ENCODE measurements at places on chromosomes 4 and X.

DNA sequence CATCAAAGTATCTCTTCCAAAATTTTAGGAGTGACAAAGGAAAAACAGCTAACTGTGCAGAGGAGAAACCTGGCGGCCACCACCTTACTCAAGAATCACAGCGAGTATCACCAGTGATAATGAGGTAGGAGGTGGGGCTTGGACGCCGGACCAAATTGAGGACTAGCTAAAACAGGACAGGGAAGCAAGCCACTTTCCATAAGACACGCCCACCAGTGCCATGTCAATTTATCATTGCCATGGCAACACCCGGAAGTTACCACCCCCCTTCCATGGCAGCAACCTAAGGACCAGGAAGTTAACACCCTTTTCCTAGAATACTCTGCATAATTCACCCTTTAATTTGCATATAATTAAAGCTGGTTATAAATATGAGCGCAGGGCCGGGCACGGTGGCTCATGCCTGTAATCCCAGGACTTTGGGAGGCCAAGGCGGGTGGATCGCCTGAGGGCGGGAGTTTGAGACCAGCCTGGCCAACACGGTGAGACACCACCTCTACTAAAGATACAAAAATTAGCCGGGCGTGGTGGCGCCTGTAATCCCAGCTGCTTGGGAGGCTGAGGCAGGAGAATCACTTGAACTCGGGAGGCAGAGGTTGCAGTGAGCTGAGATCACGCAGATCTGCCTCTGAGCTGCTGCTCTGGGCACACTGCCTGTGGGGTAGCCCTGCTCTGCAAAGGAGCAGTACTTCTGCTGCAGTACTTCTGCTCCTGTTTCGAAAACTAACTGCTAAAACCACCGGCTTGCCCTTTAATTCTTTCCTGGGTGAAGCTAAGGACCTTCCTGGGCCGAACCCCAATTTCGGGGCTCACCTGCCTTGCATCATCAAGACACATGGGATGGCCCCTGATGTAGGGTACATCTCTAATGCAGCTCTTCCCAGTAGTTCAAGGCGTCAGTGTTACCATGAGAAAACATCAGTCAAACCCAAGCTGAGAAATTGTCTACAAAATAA lies 116.7 kb downstream of the HMX1 start:
- DNase-seq: no peak

GRCh38 chr4:5982156-5982973 lies 35.9 kb downstream of the C4orf50 start:
- DNase-seq: no peak

GRCh38 chr4:183757060-183757459 lies 98.0 kb downstream of the TRAPPC11 start:
- no peak for DNase-seq

DNA sequence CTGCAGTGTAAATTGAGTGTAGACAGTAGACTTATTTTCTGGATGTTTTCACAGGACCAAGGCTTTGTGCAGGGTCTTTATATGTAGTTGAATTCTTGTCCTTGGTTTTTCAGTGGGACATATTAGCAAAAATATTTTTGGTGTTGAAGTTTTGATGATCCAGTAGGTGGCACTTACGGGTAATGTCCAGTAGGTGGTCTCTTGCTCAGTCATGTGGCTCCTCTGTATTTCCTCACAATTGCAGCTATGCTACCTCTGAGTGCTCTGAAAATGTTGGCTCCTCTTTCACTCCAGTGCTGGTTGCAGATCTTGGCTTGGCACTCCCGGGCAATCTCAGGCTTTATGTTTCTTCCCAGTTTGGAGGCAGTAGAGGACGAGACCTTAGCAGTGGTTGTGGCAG lies 419.8 kb upstream of the AMOT start:
- no peak for DNase-seq

- no peak for DNase-seq
Measured at GRCh38 chr4:4499438-4500123, 42.3 kb downstream of the STX18 start.

- DNase-seq: no peak
Measured at GRCh38 chr4:123783921-123784320, 387.3 kb downstream of the SPRY1 start.
